ENCODE measurements at places on chromosomes 16 and 17. TPM values are rescaled to one million over a fixed set of nuclear protein-coding genes. Genes with fewer than 3 reads are reported as not detected.

- DNase-seq, result no peak
Observed at GRCh38 chr17:5513628-5514027, 27.3 kb downstream of the MIS12 start.

DNA sequence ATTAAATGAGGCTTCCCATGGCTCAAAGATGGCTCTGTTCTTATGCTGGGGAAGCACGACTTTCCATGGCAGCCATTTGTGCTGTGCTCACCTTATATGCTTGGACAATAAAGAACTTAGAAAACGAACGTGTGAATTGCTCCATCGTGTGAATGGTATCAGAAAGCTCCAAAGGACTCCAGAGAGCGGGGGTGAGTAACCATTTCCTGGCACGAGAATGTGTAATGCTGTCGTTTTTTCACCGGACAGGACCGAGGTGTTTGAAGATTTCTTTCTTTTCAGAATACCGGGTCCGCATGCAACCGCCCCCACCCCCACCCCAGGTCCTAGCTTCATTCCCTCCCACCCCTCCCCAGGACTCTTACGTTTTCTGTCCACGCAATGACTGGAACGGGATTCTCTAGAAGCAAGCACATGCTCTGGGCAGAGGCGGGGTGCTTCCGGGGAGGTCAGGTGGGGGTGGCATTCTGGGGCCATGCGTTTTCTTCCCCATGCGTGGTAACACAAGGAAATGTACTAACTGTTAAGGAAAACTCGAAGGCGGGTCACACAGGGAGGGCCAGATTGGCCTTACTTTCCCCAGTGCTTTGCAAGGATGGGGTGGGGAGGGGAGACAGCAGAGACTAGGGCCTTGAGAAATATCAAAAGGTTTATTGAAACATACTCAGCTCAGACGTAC, 26.2 kb downstream of the GPRC5B start:
- no peak for DNase-seq

CIITA gene
- total RNA-seq, result 7.2 TPM

DNA sequence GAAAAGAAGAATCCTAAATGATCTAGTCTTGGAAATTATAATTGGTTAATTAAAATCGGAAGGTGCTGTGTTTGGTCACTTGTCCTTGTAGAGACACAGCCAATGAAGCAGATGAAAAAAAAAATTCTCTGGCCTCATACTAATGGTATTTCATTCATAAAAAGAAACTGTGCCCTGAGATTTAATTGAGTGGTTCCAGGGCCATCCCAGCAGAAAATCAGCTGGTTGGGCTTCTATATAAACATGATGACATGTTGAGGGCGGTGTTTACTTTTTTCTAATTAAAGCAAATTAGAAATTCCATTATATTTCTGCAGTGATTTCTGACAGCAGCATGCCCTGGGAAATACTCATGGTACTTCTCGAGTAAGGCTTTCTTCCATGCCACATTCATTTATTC, 191.9 kb upstream of the KCNJ16 start:
- DNase-seq, result no peak

DNA sequence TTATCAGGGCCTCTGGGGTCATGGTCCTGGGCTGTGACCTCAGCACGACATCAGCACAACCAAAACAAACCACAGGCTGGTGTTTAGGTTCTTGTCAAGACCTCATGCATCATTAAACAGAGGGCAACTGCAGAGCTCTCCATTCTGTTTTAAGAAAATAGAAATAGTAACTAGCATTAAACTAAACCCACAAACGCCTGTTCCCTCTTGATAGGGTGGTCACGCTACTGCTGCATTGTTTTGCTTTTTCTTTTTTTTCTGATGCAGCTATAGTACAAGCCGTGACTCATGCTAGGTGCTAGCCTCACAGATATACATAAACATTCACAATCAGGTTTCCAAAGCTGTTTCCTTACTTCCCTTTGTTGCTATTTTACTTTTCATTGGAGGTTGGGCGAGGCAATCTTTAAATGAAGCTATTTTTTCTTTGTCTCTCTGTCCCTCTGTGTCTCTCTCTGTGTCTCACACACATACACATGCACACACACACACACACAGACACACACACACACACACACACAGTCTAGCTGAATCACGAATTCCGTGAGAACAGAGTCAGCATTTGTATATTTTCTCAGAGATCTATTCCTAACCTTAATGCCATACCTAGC, 310.3 kb downstream of the CDH13 start:
- peak; percentile 26 for DNase-seq

SCN4A gene
- total RNA-seq, result 46.2 TPM

GRCh38 chr16:4142268-4142667, 26.0 kb upstream of the ADCY9 start:
- no peak for DNase-seq

CRYBA1 gene
- not detected for total RNA-seq

- no peak for DNase-seq
Observed at GRCh38 chr16:8459085-8459733, 131.1 kb downstream of the TMEM114 start.

OMG gene
- 1.5 TPM for total RNA-seq

DNA sequence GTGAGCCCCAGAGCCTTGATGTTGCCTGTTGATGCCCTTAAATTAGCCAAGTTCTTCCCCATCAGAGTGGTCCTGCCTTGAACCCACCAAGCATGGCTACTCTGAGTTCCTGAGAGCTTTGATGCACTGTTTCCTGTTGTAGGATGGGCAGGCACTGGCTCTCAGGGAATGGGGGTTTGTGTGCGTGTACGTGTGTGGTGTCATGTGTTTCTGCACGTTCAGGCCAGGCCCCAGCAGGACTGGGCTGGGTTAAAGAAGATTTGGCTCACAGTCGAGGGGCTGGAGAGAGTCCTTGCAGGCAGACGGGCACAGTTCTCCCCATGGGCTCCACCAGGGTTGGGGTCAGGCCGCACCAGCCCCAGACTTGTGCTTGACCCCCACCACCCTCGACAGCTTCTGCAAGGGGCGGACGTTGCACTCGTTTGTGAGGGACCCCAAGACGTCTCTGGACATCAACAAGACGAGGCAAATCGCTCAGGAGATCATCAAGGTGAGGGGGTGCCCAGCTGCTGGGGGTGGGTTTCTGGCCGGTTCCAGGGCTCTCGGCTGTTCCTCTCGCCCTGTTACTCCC, 23.4 kb upstream of the LGALS9 start:
- no peak for DNase-seq

RUNDC3A gene
- 5.9 TPM for total RNA-seq

SEPTIN12 gene
- total RNA-seq, result not detected

ST6GALNAC1 gene
- 1.7 TPM for total RNA-seq

B3GNT9 gene
- total RNA-seq, result 25.2 TPM

DNA sequence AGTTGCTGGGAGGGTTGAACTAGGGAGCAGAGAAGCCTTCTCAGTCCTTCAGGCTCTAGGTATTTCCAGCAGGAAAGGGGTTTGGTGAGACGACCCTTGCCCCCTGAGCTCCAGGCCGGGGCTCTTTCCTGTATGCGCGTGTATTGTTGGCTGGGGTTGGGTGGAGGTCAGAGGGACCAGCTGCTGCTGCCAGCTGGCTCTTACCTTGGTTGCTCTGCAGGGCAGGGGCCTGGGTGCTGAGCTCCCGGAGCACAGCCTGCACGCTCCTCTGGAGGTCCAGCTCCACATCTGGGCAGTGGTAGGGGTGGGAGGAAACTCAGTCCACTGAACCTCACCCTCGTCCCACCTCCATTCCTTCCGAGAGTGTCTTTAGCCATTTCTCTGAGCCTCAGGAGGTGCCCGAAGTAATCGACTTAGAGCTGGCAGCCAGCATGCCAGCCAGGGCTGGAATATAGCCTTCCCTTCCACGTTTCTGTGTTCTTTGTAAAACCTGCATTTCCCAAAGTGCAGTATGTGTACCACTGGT, 28.0 kb downstream of the PIK3R6 start:
- no peak for DNase-seq

- DNase-seq, result peak; percentile 72
Observed at GRCh38 chr16:12026741-12027490, 50.4 kb downstream of the SNX29 start.

DNA sequence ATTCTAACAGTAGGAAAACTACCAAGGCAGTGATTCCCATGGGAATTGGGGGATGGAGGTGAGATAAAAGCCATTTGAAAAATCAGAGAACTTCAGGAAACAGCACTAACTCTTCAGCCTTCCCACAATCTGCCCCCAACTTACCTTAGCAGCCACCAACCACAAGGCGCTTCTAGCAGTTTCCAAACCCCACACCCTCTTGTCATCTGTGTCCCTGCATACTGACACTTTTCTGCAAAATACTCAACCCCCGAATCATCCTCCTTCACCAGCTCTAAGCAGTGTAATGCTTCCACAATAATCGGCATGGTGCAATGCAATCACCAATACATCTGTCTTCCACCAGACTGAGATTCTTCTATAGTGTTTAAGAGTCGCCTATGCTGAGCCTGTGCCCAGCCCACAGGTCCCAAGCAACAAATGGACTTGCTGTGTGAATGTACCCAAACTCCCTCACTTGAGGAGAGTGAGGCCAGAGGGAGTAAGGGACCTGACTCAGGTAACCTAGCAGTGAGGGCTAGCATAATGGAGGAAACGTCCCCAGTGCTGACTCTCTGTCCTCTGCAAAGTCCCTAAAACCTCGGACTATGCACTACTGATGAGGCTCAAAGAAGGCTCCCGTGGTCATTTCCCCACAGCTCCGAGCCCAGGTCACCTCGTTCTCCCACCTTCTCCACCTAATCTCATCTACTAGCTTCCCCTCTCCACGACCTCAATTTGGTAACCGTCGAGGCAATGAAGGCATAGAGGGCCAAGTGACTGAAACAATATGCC, 943 bp downstream of the DYNC1LI2 start:
- DNase-seq, result no peak

- DNase-seq, result no peak
Observed at GRCh38 chr17:44539673-44540072, 17.6 kb upstream of the FZD2 start.

TBC1D3C gene
- total RNA-seq, result not detected

GRCh38 chr17:68790931-68791330, 164.3 kb downstream of the ABCA8 start:
- no peak for DNase-seq

GRCh38 chr17:16989230-16989952, 17.5 kb upstream of the TNFRSF13B start:
- no peak for DNase-seq

DHRS7C gene
- 115 TPM for total RNA-seq

ANKFN1 gene
- 1.7 TPM for total RNA-seq

DNA sequence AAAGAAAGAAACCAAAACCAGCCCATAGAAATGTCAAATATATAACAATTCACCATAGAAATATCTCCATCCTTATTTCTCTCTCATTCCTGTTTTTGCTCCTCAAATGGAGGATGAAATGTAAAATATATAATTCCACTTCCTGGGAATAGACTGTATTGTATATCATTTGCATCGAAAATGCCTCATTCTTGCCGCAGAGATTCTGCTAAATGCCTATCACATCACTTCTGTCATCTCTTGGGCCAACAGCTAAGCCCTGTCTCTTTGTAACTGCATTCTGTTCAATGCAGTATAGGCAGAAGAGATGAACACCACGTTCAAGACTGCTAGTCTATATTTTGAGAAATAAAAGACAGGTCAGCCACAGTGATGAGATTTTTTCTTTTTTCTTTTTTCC, 956.3 kb upstream of the SOX9 start:
- DNase-seq, result no peak

GRCh38 chr17:1730326-1731193, 6.1 kb downstream of the WDR81 start:
- peak; percentile 91 for DNase-seq

JPH3 gene
- 0.10 TPM for total RNA-seq
